ENCODE measurements at places on chromosomes 5 and 9.

- no peak for DNase-seq
These were observed 54.4 kb upstream of the RUFY1 start for GRCh38 chr5:179495906-179496455.

- no peak for DNase-seq
These were observed 394.0 kb downstream of the SEMA5A start for GRCh38 chr5:9151684-9152427.

GRCh38 chr9:111036946-111037345 is 1.3 kb downstream of the LPAR1 start:
- DNase-seq = no peak

GRCh38 chr9:36401164-36401740 is 1.2 kb upstream of the RNF38 start:
- peak; percentile 10 for DNase-seq

DNA sequence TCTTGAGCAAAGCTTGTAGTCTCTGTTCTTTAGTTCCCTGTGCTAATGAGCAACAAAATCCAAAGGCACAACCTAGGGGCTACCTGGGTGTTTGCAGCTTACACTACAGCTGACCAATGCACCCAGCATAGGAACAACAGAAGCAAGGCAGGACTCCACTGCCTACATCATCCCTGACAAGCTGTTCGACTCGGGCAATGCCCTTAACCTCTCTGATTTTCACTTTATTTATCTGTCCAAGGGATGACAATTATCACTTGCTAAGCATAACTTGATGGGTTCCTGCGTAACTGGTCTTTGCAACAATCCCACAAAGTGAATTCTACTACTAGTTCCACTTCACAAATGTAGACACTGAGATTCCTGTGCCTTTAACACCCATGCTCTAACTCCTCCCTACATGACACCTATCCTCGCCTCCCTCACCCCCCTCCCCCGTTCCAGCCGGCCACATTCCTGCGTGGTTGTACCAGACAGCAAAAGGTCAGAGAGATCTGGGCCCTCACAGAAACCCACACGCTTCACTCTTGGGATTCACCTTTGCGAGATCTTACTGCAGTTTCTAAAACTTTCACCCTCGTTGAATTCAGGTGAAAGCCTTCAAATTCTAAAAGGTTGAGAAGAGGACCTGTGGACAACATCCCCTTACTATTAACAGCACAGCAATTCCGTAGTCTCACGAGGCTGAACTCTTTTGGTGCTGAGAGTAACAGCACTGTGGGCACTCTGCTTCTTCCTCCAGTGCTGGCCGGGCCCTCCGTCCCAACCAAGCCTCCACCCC is 995 bp downstream of the IPPK start:
- DNase-seq = no peak

DNA sequence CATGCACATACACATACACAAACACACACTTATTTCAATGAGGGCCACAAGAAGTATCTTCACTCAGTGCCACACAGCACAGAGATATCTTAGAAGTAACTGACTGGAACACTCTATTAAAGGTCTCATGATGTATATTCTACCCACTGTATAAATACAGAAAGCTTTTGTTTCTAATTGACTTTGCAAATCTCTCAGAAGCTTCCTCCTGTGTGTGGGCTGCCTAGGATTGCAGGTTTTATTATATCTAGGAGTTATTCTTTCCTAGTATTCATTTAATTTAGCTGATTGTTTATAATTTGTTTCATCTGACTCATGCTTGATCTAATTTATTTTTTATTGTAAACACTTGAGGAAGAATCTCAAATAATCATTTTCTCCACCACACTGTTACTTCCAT is 262.4 kb upstream of the ACTBL2 start:
- DNase-seq = no peak

Data from H1 (cell line).